Vagina (tissue), 2 donors: ENCODE measurements at places on chromosomes 6 and 20.

DNA sequence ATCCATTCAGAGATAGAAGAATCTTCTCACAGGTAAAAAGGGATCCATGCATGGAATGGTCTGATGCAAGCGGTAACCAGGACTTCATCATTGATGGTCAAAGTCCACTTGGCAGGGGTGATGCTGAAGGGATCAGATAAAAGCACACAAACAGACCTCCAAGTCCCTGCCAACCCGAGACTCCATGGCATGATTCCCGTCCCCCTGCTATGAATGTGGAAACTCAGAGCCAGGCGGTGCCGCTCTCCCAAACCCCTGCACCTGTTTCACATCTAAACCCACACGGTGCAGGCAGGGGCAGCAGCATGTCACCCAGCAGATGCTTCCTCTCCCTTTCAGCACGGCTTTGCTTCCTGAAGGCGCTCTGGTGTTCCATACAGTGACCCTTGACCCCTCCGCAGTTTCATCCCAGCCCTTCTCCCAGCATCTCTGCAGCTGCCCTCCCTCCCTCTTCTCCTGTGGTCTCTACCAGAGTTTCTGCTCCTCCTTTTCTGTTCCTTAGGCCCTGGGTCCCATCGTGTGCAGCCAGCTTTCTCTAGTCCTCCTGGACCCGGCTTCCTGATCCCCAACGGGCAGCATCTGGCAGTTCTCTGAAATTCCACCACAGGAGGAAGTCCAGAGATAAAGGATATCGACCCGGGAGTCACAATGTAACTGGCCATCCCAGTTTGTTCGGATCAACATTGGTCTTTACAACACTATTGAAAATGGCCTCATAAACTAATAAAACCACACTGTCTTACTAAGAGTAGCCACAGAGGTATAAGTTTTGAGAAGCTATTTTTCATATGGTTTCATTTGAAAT lies 235.0 kb downstream of the TTLL2 start:
- no peak overlapping the region for H3K4me3 ChIP-seq
- peak; percentile 82 for DNase-seq
- no peak overlapping the region for H3K27ac ChIP-seq
- H3K4me1 ChIP-seq, result no peaks in the 10 kb centered on the region

- H3K36me3 ChIP-seq, result no peaks in the 10 kb centered on the region
- no peak overlapping the region for H3K4me3 ChIP-seq
- peaks cover 7% of the 10 kb centered on the region for H3K4me1 ChIP-seq
- H3K27me3 ChIP-seq, result no peaks in the 10 kb centered on the region
Measured at GRCh38 chr6:151796842-151797530, 10.5 kb upstream of the ESR1 start.

- H3K36me3 ChIP-seq, result no peaks in the 10 kb centered on the region
- no peaks in the 10 kb centered on the region for H3K27me3 ChIP-seq
- no peak overlapping the region for H3K27ac ChIP-seq
- no peak for DNase-seq
- H3K4me1 ChIP-seq, result no peaks in the 10 kb centered on the region
- no peak overlapping the region for H3K4me3 ChIP-seq
Measured at GRCh38 chr6:44837741-44838140, 450.2 kb downstream of the CDC5L start.

GRCh38 chr20:43909720-43910119 lies 4.9 kb upstream of the TOX2 start:
- H3K4me3 ChIP-seq, result no peak overlapping the region
- no peak for DNase-seq
- H3K4me1 ChIP-seq, result peaks cover 5% of the 10 kb centered on the region
- H3K27me3 ChIP-seq, result no peaks in the 10 kb centered on the region
- H3K27ac ChIP-seq, result no peak overlapping the region

- no peaks in the 10 kb centered on the region for H3K4me1 ChIP-seq
- H3K27ac ChIP-seq, result no peak overlapping the region
- H3K36me3 ChIP-seq, result no peaks in the 10 kb centered on the region
- H3K4me3 ChIP-seq, result no peak overlapping the region
- DNase-seq, result no peak
Measured at GRCh38 chr6:12509060-12509459, 207.5 kb upstream of the PHACTR1 start.

- H3K27me3 ChIP-seq, result no peaks in the 10 kb centered on the region
- H3K4me3 ChIP-seq, result no peak overlapping the region
- H3K4me1 ChIP-seq, result peaks cover 67% of the 10 kb centered on the region
- no peaks in the 10 kb centered on the region for H3K36me3 ChIP-seq
- H3K27ac ChIP-seq, result peak overlapping the region; percentile 56
Measured at GRCh38 chr20:62381202-62381797, 5.6 kb upstream of the RPS21 start.

DNA sequence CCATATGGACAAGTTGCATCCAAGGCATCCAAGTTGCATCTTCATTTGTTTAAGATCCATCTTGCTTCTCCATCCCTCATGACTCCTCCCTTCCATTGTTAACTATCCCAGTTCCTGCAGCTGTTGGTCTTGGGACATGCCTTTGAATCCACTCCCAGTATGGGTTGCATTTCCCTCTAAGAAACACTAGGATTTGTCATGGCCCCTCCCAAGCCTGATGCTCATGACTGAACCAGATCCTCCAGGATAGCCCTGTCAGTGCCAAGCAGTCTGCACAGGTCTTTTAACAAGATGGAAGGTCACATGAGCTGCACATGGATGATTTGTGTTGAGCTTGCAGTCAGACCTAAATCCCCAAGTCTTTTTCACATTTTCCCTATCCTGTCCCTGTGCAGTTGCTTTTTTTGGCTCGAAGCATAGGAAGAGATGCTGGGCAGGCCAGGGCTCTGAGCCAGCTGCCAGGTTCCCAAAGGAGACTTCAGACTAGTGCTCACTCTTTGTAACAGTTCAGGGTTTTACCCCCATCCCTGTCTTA lies 4.2 kb downstream of the PPP2R5D start:
- DNase-seq, result no peak
- no peak overlapping the region for H3K4me3 ChIP-seq
- H3K4me1 ChIP-seq, result peaks cover 52% of the 10 kb centered on the region
- H3K27ac ChIP-seq, result peak overlapping the region; percentile 44

DNA sequence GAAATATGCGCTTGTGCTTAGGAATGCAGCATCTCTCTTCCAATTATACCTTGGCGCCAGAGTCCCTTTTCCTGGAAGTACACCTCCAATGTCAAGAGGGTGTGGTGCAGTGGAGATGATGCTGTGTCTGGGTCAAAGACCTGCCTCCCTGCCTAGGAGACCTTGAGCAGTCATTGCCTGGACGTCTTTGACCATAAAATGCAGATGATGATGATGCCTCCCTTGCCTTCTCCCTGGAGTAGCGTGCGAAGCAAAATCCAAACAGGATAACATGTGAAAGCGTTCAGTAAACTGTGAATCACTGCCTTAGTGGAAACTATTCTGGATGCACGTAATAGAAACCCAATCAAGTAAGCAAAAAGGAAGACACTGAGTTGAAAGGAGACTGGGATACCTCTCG lies 97.4 kb upstream of the ARMC2 start:
- no peak overlapping the region for H3K4me3 ChIP-seq
- peaks cover 22% of the 10 kb centered on the region for H3K4me1 ChIP-seq
- no peaks in the 10 kb centered on the region for H3K27me3 ChIP-seq
- no peak overlapping the region for H3K27ac ChIP-seq
- H3K36me3 ChIP-seq, result no peaks in the 10 kb centered on the region

DNA sequence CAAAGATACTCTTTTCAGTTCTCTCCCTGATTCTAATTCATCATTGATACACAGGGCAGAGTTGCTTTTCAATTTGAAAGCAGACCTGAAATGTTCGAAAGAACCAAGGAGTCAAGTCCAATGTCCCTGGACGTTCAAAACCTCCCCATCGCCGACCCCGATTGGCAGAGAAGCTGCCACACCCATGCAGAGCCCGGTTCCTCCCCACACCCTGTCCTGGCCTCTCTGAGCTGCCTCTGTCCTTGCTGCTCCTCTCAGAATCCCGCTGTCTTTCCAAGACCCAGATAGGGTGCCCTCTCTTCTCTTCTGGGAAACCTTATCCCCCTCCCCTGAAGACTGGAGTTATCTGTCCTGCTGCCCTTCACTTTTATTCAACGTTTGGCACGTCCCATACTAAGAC lies 52.3 kb upstream of the CITED2 start:
- no peaks in the 10 kb centered on the region for H3K27me3 ChIP-seq
- H3K27ac ChIP-seq, result no peak overlapping the region
- no peak overlapping the region for H3K4me3 ChIP-seq
- no peaks in the 10 kb centered on the region for H3K4me1 ChIP-seq

DNA sequence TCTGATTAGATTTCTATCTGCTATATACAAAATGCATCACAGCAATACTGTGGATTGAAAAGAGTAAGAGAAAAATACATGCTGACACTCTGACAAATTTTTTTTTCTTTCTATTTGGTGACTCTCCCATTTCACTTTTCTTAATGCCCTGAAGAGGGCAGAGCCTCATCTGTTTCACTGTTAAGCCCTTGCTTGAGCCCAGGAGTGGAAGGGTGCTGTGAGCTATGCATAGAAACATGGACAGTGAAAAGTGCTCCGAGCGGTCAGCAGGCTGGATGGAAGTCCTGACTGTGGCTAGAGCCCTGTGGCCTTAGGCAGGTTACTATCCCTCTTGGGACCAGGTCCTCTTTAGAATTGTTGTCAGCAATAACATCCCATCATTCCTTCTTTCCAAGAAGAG lies 17.4 kb upstream of the CSE1L start:
- DNase-seq, result no peak
- no peaks in the 10 kb centered on the region for H3K27me3 ChIP-seq
- no peak overlapping the region for H3K4me3 ChIP-seq
- no peak overlapping the region for H3K27ac ChIP-seq

GRCh38 chr20:11248011-11248409 lies 574.2 kb upstream of the JAG1 start:
- no peaks in the 10 kb centered on the region for H3K36me3 ChIP-seq
- no peaks in the 10 kb centered on the region for H3K4me1 ChIP-seq
- no peaks in the 10 kb centered on the region for H3K27me3 ChIP-seq

DNA sequence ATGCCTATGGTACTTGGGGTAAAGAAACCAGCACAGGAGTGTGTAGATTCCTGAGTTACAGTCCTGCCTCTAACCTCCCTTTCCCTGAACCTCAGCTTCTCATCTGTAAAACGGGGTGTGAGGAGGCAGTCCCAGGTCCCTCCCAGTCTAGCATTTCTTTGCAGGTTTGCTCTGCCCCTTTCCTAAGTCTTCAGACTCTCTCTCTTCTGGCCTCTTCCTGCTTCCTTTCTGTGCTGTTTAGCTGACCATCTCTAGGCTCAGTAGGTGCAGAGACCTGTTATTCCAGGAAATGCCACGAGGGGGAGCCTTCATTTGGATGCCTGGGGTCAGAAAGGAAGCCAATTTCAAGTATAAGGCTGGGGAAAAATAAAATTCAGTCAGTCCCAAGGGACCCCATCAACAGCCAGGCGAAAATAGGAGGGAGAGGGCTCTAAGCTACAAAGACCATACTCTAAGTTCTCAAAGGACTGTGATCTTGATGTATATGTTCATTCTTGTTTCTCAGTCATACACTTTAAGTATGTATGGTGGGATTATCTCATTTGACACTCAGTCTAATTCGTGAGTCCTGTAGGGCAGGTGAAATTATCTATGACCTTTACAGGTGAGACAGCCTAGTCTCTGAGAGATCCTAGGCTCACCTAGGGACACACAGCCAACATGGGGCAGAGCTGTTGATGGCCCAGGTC lies 89.1 kb downstream of the NCR2 start:
- H3K27ac ChIP-seq, result no peak overlapping the region
- DNase-seq, result no peak
- H3K4me1 ChIP-seq, result peaks cover 26% of the 10 kb centered on the region
- H3K4me3 ChIP-seq, result no peak overlapping the region
- H3K27me3 ChIP-seq, result no peaks in the 10 kb centered on the region

GRCh38 chr6:91167846-91168245 lies 581.0 kb upstream of the MAP3K7 start:
- no peaks in the 10 kb centered on the region for H3K36me3 ChIP-seq
- no peaks in the 10 kb centered on the region for H3K4me1 ChIP-seq
- H3K4me3 ChIP-seq, result no peak overlapping the region
- DNase-seq, result no peak
- no peak overlapping the region for H3K27ac ChIP-seq
- no peaks in the 10 kb centered on the region for H3K27me3 ChIP-seq

DNA sequence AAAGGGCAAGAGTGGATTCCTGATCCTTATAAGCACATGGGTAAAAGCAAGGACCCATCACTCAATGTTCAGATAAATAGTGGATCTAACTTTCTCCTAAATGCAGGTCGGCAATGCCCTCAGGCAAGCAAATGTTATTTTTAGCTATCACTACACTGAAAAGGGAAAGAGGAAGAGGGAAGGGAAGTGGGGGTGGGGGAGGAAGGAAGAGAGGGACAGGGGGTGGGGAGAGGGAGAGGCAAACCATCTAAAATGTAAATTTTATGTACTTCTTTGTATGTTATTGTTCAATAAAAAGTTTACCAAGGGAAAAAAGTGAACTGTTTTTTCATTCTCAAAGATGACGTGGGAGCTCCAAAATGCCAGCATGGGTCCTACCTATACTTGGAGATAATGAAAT lies 44.2 kb downstream of the CHD6 start:
- H3K4me3 ChIP-seq, result no peak overlapping the region
- peaks cover 54% of the 10 kb centered on the region for H3K4me1 ChIP-seq
- no peaks in the 10 kb centered on the region for H3K27me3 ChIP-seq
- DNase-seq, result no peak
- H3K36me3 ChIP-seq, result no peaks in the 10 kb centered on the region

DNA sequence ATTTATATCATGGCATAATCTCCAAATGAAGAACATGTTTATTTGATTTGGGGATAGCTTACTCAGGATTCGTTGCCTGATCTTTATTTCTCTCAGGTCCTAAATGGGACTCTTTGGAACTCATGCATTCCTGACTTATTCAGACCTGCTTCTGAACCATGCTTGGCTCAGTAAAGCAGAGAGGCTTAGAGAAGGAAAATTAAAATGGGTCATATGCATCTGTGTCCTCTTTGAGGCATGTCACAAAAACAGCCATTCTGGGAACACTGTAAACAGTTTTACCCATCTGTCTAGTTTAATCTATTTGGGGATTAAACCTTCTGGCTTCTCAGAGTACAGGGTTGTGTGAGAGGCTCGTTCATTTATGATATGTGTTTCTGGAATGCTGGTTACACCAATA lies 1017.3 kb downstream of the KIF16B start:
- no peaks in the 10 kb centered on the region for H3K4me1 ChIP-seq
- no peak for DNase-seq
- no peaks in the 10 kb centered on the region for H3K27me3 ChIP-seq
- no peaks in the 10 kb centered on the region for H3K36me3 ChIP-seq
- H3K4me3 ChIP-seq, result no peak overlapping the region
- H3K27ac ChIP-seq, result no peak overlapping the region

DNA sequence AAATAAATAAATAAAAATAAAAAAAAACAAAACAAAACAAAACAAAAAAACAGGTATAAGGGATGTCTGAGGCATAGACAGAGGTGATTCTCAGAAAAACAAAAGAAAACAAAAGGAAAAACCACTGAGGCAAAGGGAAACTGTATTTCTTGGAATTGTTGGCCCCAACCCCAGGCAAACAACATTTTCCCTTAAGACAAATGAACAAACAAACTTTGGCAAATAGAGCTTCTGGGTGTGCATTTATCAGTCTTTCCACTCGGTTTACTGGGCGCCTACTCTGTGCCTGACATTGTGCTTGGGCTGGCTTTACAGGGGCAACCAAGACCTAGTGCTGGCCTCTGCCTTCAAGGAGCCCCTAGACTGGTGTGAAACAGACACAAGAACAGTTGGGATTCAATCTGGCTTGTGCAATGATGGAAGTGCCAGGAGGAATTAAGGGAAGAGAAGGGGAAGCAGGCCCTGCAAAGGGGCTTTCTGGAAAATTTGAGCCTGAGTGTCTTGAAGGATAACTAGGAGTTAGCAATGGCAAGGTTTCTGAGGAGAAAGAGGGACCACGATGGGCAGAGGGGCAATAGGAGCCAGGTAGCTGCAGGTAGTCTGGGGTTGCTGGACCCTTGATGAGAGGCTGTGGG lies 33.8 kb upstream of the IER3 start:
- DNase-seq, result no peak
- H3K27ac ChIP-seq, result peak overlapping the region; percentile 89
- H3K27me3 ChIP-seq, result no peaks in the 10 kb centered on the region
- H3K4me3 ChIP-seq, result no peak overlapping the region
